ENCODE measurements at places on chromosomes 2 and 18. TPM values are rescaled to one million over a fixed set of nuclear protein-coding genes. Genes with fewer than 3 reads are reported as not detected.

Gene CTNNA2
- 0.49 TPM for total RNA-seq

Gene NXPH2
- total RNA-seq: 1.9 TPM

Gene CPLX4
- not detected for total RNA-seq

Gene NTSR2
- total RNA-seq: 0.10 TPM

Gene KIF1A
- total RNA-seq: 0.89 TPM

Gene MALL
- 7.1 TPM for total RNA-seq

Gene LRRFIP1
- total RNA-seq: 58.0 TPM

Gene KCMF1
- 31.9 TPM for total RNA-seq

Gene DSG4
- total RNA-seq: 12.5 TPM

Gene MEX3C
- total RNA-seq: 38.6 TPM

Gene MRO
- 0.30 TPM for total RNA-seq

Gene ALLC
- not detected for total RNA-seq

Gene ATAD2B
- total RNA-seq: 46.8 TPM

Gene C1QL2
- 0.10 TPM for total RNA-seq

Gene RAB11FIP5
- 9.9 TPM for total RNA-seq

Gene NEMP2
- total RNA-seq: 6.1 TPM

Data from skin of body (tissue), 3 donors.